ENCODE measurements at places on chromosomes 2 and 18. TPM values are rescaled to one million over a fixed set of nuclear protein-coding genes. Genes with fewer than 3 reads are reported as not detected.

Gene CCDC85A
- not detected for total RNA-seq

DNA sequence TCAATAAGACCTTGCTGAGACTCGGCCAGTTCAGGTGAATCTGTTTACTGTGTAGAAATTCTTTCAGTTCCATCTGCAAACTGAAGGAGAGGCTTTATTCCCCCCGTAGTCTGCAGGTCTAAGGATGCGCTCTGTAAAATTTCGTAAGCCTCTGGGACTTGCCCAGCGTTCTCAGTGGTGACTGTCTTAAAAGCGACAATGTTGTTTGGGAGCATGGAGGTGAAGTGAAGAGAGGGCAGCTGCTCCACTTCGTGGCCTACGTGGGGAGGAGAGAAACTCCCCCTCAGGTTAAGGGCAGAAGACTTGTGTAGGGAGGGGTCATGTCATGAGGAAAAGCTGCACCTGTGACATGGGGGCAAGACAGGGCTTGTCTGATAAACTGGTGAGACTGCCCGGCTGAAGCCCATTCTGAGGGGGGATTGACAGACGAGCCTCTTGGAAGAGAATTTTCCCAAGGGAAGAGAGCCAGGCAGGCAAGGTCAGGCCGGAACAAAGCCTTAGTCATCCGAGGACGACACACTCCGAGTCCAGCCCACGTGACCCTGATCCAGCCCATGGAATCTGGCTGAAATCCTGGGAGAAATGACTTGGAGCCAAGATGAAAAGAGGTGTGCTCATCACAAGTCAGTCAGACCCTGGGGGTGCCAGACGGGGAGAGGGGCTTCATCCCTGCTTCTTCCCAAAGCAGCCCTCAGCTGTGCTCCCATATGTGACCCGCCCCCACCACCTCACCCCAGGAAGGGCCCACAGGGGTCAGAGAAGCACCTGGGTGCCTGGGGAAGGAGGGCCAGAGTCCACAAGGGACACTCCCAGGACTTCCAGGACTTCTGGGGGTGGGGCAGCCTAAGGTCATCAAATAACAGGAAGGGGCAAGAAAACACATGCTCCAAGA lies 88.5 kb upstream of the SH3BP4 start:
- peak; percentile 84 for DNase-seq
- H3K4me3 ChIP-seq = no peak overlapping the region
- no peak overlapping the region for H3K27ac ChIP-seq
- no peaks in the 10 kb centered on the region for H3K27me3 ChIP-seq
- peaks cover 6% of the 10 kb centered on the region for H3K4me1 ChIP-seq
- H3K36me3 ChIP-seq = no peaks in the 10 kb centered on the region

- DNase-seq = no peak
- no peaks in the 10 kb centered on the region for H3K36me3 ChIP-seq
- H3K4me1 ChIP-seq = no peaks in the 10 kb centered on the region
These were observed 19.8 kb upstream of the TCF4 start for GRCh38 chr18:55607773-55608172.

DNA sequence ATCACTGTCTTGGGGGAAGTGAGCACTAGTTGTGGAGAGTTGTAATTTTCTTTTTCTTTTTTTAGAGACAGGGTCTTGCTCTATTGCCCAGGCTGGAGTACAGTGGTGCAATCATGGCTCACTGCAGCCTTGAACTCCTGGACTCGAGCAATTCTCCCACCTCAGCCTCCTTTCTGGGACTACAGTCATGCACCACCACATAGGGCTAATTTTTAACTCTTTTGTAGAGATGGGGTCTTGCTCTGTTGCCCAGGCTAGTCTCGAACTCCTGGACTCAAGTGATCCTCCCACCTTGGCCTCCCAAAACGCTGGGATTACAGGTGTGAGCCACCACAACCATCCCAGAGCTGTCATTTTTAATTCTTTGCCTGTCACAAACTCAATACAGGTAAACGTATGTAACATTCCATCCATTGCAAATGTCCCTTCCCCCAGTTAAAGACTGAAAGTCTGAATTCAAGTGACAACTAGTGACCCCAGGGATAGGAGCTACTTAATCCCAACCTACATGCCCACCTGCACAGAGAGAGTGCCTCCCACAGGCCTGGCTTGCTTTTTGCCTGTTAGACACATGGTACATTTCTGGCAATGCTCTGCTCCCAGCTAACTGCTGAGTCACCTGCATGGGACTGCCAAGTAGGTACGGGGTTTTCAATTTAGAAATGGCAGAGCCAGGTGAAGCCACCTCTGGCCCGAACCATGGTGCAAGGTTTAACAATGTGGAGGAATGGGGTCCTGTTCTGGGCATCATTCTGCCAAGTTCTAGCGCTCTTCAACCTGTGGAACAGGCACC lies 60.6 kb downstream of the CYB5A start:
- H3K4me1 ChIP-seq = no peaks in the 10 kb centered on the region
- H3K27me3 ChIP-seq = no peaks in the 10 kb centered on the region
- no peaks in the 10 kb centered on the region for H3K36me3 ChIP-seq
- DNase-seq = no peak

DNA sequence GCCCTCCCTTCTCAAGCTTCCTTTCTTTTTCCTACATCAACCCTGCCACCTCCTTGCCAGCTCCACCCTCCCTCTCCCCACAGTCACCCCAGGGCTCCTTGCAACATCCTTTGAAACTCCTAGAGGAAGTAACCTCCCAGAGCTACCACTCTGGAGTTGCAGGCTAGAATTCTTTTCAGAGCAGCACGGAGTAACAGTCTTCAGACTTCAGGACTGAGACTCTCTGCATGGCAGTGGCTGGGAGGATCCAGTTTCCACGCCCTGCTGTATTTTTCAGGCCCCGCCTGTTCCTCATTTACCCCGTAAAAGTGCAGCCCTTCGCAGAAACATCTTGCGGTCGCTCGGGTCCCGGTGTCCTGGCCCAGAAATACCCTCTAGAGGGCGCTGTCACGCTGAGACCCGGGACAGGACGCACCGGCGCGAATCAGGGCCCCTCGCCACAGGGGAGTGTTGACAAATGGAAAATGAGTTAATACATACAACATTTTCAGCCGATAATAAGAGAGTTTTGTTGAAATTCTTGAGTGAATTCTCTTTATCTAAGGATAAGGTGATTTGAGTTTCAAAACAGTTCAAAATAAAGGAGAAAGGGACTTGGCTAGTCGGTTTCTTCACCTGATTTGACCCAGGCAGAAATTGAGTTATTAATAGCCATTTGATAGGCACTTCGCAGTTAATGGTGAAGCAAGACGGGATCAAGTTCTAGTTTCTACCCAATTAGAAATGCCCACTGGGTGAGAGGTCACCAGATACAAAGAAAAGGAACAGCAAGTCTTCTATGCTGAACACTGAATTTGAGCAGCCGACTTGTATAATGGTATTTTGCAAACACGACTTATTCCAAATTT lies 18.5 kb upstream of the NTSR2 start:
- H3K4me1 ChIP-seq = peaks cover 3% of the 10 kb centered on the region
- H3K27ac ChIP-seq = no peak overlapping the region
- H3K36me3 ChIP-seq = no peaks in the 10 kb centered on the region
- no peaks in the 10 kb centered on the region for H3K27me3 ChIP-seq
- peak; percentile 70 for DNase-seq
- H3K4me3 ChIP-seq = peak overlapping the region; percentile 11

- H3K27me3 ChIP-seq = no peaks in the 10 kb centered on the region
- H3K27ac ChIP-seq = no peak overlapping the region
- H3K4me1 ChIP-seq = no peaks in the 10 kb centered on the region
- no peak overlapping the region for H3K4me3 ChIP-seq
These were observed 718.2 kb downstream of the DPP10 start for GRCh38 chr2:115160531-115161080.

DNA sequence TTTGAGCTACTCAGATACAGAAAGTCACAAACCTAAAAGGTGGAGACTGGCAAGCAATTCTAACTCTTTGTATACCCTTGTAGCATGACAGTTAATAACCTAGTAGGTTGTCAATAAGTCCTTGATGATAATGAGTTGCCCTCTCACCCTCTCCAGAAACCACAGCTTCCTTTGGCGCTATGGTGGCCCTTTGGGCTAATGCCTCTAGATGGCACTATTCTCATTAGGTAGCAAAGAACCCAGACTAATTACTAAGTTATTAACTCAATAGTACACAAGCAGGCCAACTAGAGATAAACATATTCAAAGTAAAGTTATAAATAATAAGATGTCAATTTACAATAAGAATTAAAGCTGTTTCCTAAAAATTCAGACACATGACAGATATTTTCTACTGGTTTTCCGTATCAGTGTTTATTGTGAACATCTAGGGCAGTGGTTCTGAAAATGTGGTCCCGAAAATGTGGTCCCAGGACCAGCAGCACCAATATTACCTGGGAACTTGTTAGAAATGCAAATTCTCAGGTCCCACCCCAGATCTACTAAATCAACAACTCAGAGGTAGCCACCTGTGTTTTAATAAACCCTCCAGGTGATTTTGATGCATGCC lies 41.1 kb downstream of the LDAH start:
- peak; percentile 3 for DNase-seq
- H3K27me3 ChIP-seq = no peaks in the 10 kb centered on the region
- no peak overlapping the region for H3K27ac ChIP-seq
- no peaks in the 10 kb centered on the region for H3K4me1 ChIP-seq
- H3K36me3 ChIP-seq = no peaks in the 10 kb centered on the region

- H3K27me3 ChIP-seq = no peaks in the 10 kb centered on the region
- no peak overlapping the region for H3K4me3 ChIP-seq
- H3K4me1 ChIP-seq = no peaks in the 10 kb centered on the region
These were observed 280.7 kb upstream of the ZC3H15 start for GRCh38 chr2:186205254-186205911.

- no peak overlapping the region for H3K4me3 ChIP-seq
- H3K36me3 ChIP-seq = no peaks in the 10 kb centered on the region
- no peaks in the 10 kb centered on the region for H3K27me3 ChIP-seq
- peaks cover 13% of the 10 kb centered on the region for H3K4me1 ChIP-seq
These were observed 24.3 kb downstream of the NCK2 start for GRCh38 chr2:105768961-105769452.

DNA sequence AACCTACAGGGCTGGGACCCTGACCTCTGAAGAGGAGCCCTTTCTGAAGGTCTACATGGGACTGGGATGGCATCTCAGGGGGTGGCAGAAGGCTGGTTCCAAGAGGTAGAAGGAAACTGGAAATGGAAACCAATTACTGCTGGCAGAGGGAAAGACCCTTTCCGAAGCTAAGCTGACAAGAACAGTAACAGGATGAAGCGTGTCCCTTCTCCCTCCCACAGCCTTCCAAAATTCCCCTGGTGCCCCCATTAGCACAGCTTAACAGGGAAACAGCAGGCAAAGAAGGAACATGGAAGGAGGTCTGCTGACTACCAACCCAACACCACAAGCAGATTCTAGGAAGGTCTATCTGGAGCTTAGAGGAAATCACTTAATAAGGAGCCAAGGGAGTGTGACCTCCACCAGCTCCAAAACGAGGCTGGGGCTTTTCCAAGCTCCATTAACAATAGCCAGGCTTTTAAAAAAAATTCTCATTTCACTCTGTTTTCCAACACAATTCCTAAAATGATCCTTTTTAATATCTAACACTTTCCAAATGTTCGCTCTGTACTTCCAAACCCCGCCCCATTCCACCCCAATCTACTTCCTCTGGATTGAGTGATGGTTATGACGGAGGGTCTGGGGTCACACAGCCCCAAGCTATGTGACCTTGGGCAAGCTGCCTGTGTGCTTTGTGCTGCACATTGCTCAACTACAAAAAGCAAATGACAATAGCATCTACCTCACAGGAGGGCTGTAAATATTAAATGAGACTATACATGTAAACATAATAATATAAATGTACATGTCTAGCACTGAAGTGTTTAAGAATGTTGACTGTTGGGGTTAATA lies 55.2 kb downstream of the STK39 start:
- peaks cover 6% of the 10 kb centered on the region for H3K4me1 ChIP-seq
- H3K4me3 ChIP-seq = no peak overlapping the region
- no peaks in the 10 kb centered on the region for H3K36me3 ChIP-seq
- no peak for DNase-seq
- H3K27me3 ChIP-seq = no peaks in the 10 kb centered on the region

Gene CHRNA1
- 0.33 TPM for total RNA-seq

Gene RGPD8
- 9.5 TPM for total RNA-seq

DNA sequence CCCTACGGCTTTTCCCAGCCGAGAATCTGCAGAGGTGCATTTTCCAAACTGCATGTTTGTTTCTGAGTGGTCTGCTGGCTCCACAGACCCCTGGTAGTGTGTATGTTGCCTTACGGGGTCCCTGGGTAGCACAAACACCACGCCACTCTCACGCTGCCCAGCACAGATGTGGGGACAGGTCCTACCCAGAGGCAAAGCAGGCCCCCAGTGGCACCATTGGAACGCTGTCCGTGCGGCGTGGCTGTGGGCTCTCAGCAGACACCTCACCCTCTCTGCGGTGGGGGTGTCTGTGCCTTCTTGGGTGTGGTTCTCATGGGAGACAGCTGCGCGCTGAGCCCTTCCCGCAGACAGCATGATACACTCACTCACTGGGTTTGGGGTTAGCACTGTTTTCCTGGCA lies 137.4 kb downstream of the NFATC1 start:
- peaks cover 9% of the 10 kb centered on the region for H3K27me3 ChIP-seq
- H3K36me3 ChIP-seq = no peaks in the 10 kb centered on the region
- H3K4me3 ChIP-seq = no peak overlapping the region

- DNase-seq = no peak
- H3K36me3 ChIP-seq = peaks cover 1% of the 10 kb centered on the region
- H3K27ac ChIP-seq = no peak overlapping the region
- no peaks in the 10 kb centered on the region for H3K4me1 ChIP-seq
These were observed 79.6 kb upstream of the UBXN4 start for GRCh38 chr2:135662088-135662487.

DNA sequence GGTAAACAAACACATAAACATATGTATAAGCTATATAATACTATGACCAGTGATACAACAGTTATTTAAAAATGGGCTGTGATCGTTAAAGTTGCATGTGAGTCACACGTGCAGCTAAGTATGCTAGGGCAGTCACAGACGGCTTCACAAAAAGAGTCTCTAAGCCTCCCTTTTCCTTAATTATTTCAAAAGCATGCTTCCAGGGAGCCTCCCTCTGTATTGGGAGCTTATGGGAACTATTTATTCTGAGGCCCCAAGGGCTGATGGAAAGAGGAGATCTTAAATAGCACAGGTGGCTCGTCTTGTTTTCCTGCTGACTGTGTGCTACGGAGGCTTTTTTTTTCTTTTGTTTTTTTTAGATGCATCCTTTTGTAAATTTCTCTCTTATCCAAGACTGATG lies 94.3 kb downstream of the ADCYAP1 start:
- no peaks in the 10 kb centered on the region for H3K36me3 ChIP-seq
- no peaks in the 10 kb centered on the region for H3K27me3 ChIP-seq
- DNase-seq = no peak
- no peaks in the 10 kb centered on the region for H3K4me1 ChIP-seq
- H3K27ac ChIP-seq = no peak overlapping the region

Data from fibroblast of lung (primary cell).